ENCODE measurements at places on chromosomes 3 and 15.

GRCh38 chr3:148223266-148223665, 474.4 kb upstream of the AGTR1 start:
- DNase-seq, result peak; percentile 66

GRCh38 chr3:119229190-119229589, 11.5 kb downstream of the B4GALT4 start:
- no peak for DNase-seq

DNA sequence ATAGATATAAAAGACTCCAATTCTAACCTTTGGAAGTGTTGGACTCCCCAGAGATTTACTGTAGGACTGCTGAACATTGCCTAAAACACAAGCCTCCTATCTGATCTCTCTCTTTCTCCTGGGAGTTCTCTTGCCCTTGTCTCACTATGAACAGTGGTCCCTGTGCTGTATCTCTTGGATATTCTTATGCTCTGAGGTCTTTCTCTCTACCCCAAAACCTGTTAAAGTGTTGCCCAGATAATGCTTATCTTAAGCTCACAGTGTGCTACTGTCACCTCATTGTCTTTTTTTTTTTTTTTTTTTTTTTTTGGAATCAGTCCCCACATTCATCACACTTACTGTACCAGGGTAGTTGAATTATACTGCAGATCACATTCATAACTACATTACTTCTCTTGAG, 131.0 kb upstream of the CBLB start:
- DNase-seq, result no peak

- no peak for DNase-seq
These were observed 108.4 kb upstream of the SLC6A11 start for GRCh38 chr3:10707400-10708215.

- DNase-seq, result no peak
These were observed 3.8 kb upstream of the FRMD4B start for GRCh38 chr3:69389520-69390248.

GRCh38 chr15:25089577-25089976, 134.8 kb downstream of the SNRPN start:
- no peak for DNase-seq

- DNase-seq, result no peak
These were observed 479.8 kb upstream of the TBL1XR1 start for GRCh38 chr3:177676947-177677587.

DNA sequence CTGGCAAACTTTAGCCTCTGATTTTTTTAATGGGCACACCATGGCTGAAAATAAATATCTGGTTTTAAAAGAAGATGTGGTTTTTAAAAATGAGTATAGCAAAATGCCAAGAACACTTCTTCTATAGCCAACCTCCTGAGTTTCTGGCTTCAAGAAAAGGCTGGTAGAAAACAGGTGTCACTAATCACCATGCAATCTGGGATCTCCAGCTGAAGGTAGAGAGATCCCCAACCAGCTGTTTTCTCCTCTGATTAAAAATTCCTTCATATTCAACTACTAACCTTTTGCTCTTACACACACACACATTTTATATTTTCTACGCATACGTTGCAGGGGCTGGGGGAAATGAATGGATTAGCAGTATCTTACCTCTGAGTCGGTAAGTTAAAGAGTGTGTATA, 279.6 kb upstream of the ROBO2 start:
- no peak for DNase-seq

DNA sequence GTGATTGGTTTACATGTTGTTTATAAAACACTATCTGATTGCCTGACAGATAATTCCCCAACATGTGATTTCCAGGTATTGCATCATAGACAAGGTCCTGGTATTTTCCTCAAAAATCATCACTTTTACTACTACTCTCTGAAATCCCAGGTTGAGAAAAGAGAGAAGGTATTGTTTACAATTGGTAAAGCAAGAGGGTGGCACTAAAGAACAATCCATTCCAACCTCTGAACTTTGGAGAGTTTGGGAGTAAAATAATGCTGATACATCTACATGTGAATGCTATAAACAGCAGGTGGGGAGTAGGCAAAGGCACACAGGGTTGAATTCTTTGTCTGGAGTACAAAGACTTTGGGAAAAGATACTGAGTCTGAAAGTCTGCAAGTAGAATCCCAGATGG, 134.2 kb downstream of the WDR72 start:
- no peak for DNase-seq

GRCh38 chr15:40815042-40815698, 7.9 kb upstream of the DNAJC17 start:
- DNase-seq, result no peak

- no peak for DNase-seq
These were observed 208.2 kb downstream of the RPLP1 start for GRCh38 chr15:69660658-69661405.

DNA sequence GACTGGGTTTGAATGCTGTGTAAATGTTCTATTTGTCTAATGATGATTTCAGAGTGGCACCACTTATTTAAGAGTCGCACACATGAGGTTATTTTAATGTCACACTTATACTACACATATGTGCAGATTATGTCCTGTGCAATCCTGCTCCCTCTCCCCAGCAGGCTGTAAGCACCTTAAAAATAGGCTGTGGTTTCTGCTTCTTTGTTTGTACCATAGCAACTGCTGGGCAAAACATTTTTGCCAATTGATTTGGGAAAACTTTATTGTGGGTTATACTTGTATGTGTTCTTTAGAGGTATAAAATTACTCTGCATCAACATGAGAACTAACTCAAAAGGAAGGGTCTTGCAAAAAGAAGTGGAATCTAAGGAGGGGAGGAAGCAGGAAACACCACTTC, 318.5 kb downstream of the NTRK3 start:
- no peak for DNase-seq

DNA sequence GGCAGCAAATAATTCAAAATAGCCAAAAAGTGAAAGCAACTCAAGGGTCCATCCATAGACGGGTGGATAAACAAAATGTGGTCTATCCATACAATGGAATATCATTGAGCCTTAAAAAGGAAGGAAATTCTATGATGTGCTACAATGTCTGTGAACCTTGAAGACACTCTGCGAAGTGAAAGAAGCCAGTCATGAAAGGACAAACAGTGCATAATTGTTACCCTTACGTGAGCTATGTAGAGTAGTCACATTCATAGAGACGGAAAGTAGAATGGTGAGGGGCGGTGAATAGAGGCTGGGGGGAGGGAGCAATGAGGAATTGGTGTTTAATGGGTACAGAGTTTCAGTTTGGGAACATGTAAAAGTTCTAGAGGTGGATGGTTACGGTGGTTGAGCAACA, 18.1 kb downstream of the IGF1R start:
- no peak for DNase-seq

- no peak for DNase-seq
These were observed 396.1 kb downstream of the TUSC7 start for GRCh38 chr3:117105686-117106085.

DNA sequence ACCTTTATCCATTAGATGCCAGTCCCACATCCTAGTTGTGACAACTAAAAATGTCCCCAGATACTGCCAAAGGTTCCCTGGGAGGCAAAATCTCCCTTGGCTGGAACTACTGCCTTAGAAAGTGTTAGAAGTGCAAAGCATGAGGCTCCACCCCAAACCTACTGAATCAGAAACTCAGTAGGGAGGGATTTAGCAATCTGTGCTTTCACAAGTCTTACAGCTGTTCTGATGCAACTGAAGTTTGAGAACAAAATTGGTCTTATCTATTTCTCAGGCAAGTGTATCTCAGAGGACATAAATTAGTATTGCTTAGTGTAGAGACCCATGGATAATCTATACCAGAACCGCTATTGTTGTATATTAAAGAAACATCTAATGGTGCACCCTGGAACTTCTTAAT, 70.2 kb downstream of the CLDN1 start:
- peak; percentile 30 for DNase-seq

DNA sequence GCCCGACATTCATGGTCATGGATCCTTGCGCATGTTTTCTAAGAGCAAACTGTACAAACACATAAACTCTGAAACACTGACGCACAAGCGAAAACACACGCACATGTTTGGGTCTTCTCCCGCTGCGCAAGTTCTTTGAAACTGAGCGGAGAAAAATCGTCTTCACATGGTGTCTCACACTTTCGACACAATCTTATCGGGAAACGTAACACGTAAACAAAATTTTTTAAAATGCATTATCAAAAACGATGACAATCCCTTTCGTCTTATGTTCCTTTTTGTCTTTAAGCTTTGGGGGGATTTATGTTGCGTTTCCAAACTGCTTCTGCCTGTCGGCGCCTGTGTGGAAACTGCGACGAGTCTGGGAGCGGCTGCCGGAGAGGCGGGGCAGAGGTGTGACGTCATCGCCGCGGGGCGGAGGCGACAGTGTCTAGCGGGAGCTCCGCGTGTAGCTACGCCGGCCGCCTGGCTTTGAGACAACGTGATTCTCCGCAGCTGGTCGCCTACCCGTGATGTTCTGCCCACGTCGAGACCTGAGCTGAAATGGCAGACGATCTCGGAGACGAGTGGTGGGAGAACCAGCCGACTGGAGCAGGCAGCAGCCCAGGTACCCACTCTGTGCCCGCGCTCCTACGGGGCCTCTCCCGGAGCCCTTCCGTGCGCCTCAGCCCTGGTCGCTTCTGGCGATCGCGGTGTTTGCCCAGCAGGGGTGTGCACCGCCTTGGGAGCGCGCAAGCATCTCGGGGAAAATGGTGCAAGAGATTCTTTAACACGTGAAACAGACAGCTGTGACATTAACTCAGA, at the start of gene CMSS1:
TSS of gene CMSS1 (plus strand) at position 426 of the 804 bp plus-strand sequence.
- DNase-seq, result peak; percentile 68

- no peak for DNase-seq
These were observed 515.3 kb downstream of the SOX2 start for GRCh38 chr3:182226995-182227394.

DNA sequence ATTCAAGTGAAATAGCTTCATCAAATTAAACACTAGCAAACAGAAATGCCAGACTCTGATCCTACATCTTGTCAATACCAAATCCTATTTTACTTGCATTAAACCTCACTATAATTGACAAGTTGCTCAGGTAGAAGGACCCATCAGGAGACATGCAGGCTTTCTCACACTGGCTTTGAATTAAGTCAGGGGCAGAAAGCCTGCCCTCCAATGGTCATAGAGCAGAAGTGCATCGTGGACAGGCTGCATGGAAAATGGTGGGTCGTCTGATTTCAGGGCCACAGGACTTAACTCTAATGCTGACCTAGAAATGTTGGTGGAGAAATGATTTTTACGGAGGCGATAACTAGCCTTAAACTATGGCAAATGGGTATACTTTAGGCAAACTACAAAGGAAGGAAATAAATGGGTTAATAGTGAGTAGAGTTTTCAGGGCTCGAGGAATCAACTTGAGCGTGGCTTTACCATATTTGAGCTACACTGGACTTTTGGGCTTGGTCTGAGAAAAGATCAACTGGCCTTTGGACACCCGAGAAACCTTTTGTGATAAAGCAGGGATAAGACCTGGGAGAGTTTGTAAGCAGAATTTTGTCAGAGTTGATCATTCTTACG, 283.9 kb downstream of the GRM7 start:
- no peak for DNase-seq

DNA sequence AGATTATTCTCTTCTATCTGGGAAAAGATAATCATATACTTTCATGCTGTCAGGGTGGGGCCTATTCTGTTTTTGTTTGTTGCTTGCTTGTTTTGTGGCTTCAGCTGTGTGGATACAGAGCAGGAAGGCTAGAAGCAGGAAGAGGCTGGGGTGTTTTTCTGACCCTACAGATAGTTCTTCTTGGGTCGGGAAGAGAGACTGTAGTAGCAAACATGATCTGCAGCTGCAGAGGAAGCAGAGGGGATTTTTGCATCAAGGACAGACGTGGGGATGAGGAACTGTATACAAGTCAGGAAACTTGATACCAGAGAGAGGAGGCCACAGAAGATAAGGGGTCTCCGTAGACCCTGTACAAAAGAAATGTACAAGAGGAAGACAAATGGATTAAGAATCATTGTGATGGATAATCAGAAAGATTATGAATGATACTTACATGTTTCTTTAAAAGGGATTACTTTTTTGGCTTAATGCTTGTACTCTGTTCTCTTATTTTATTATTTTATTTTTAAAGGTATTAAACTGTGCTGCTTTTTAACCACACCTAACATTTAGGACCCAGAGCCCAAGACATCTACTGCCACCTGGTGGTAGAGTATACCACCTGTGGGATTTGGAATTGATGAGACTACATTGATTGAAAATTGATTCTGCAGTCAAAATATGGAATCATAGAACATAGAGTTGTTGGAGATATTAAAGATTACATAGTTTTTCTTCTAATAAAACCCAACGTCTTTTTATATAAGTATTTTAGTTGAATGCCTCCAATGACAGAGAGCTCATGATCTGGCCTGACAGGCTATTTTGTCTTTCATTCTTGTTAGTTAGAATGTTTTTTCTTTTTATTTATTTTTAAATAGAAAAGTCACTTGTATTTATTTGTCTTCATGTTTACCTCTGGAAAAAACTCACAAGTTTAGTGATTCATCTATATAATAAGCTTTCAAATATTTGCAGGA, 87.3 kb upstream of the ROPN1 start:
- no peak for DNase-seq

- DNase-seq, result no peak
These were observed 300.5 kb upstream of the ARL6 start for GRCh38 chr3:97464035-97464434.

DNA sequence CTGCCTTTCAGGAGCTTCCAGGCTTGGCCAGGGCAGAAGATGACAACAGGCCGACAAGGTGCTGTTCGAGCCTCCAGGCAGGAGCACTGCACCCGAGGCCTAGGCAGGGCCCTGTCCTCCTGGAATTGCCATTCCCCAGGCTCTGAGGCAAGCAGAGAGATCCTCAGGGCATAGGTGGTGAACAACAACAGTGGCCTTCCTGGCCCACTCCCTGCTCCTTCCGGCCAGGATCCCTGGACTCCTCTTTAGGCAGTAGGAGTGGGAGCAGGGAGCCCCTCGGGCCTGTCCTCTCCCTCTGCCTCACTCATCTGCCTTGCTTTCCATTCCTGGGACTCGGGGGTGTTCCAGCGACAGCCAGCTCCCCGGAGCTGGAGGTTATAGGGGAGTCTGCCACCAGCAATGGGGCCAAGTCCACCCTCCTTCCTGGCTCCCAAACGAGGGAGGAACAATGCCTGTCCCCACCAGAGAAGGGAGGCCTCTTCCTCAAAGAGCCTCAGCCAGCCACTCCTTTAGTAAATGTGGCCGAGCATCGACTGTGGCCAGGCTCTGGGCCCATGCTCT, 135.0 kb downstream of the NUP210 start:
- no peak for DNase-seq

DNA sequence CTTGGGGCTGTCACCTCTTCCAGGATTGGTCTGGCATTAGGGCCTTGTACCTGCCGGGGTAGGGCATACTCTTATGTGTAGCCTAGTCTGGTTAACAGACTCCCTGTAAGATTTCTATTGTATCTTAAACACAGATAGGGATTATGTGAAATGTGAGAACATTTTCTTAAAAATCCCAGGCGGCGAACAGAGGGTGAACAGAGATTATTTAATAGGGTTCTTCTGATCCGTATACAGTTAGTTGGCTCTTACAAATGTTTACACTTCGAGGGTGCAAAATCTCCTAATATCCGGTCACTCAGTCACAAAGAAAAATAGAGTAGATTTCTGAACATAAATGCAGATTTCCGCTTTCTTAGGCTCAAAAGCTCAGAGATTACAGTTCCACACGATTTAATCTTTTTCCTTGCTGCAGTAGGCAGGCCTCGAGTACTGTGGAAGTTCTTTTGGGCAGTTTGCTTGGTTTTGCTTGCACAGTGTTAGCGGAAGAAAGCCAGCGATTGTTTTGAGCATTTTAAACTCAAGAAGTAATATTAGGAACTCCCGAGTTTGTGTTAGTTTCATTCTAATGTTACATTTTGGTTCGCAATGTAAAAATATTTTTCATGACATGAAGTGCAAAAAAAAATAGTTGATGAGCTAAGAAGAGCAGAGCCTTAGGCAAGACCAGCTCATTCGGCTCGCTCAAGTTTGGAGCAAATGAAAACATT, 993 bp downstream of the PLCL2 start:
- DNase-seq, result no peak

Measured in GM04503 (cell line).